CD8-positive, alpha-beta memory T cell (primary cell): ENCODE measurements at places on chromosomes 12 and 14. TPM values are rescaled to one million over a fixed set of nuclear protein-coding genes. Genes with fewer than 3 reads are reported as not detected.

Gene DDX11
- polyA plus RNA-seq, result 17.2 TPM

Gene ORMDL2
- 110 TPM for polyA plus RNA-seq

Gene CCDC197
- not detected for polyA plus RNA-seq

Gene NIN
- polyA plus RNA-seq, result 64.3 TPM

Gene CLEC6A
- not detected for polyA plus RNA-seq

Gene TAS2R43
- polyA plus RNA-seq, result not detected
